ENCODE measurements at places on chromosomes 1 and 21.

DNA sequence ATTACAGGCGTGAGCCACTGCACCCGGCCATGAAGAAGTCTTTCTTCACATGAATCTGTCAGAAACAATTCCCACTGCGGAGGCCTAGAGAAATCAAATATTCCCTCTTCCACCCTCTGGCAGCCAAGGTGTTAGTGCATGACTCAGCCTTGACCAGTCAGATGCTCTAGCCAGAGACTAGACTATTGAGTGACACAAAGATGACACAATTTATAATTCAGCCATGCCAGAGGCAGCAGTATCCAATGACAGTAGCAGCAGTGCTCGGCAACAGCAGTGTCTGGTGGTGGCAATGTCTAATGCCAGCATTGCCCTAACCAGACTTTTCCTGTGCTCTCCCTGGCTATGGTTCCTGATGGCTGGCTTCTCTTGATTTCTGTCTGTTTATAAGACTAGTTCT, 8.7 kb downstream of the CTXND2 start:
- no peak for DNase-seq

- DNase-seq = no peak
Measured at GRCh38 chr1:84603223-84603622, 29.0 kb upstream of the CTBS start.

DNA sequence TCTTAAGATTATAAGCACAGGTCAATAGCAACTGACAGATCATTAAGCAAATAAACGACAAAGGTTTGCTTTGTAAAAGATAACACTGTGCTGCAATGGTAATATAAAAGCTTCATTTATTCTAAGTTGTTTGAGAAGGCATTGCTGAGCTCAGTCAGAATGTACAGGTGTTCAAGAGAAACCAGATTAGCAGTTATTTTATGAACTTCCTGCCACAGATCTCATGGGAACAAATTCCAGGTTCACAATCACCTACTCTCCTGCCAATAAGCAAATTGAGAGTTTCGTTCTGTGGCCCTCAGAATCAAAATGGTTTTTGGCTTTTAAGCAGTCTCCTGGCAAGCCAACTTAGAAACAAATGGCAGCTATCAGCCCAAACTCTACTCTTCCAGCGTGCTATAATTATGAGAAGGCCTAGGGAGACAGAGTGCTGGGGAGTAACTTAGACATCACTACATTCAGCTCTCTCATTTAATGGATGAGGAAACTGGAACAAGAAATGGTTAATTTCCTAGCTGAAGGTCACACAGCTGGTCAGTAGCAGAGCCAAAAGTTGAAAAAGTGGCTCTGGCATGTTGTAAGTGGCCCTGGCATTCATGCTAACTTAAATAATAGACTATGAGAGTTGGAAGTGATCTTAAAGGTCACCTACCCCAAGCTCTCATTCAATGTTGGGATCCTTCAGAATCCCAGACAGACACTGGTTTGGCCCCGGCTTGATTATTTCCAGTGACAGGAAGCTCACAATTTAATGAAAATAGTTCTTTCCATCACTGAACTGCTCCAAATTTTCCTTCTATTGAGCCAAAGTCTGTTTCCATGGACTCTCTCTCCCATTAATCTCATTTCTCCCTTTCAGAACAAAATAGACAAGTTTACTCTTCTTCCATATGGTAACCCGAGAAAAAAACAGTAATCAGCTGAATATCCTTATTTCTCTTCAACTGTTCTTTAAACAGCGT, 82.6 kb upstream of the EDEM3 start:
- no peak for DNase-seq

- DNase-seq = no peak
Measured at GRCh38 chr1:238954865-238955264, 431.5 kb upstream of the CHRM3 start.

DNA sequence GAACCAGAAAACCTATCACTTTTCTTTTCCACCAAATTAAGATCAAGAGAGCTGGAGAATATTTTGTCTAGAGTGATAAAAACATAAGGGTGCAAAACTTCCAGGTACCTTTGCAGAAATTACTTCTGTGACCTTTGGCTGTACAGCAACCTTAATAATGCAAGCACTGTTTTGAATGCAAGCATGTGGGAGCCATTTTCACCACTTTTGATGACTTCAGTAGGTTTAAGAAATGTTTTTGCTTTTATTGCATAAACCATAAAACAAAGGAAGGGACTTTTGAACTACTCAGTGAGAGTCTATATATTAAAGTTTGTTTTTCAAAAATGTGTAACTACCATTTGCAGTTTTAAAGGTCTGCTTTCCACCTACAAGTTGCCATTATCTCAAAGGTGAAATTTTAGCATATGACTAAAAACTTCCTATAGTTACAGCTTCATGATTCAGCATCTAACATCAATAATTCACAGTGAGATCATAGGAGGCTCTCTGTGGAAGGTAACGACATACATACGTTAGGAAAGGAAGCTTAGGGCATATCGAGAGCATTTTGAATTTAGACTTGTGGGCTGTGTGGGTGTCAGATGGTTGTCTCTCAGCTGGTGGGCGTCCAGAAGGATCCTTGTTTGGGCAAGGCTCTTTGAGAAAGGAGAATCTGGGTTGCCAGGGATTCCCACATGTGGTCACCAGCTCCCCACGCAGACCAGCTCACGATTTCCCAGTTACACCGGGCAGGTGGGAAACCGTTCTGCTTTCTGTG, 1.1 kb upstream of the GADD45A start:
- no peak for DNase-seq

DNA sequence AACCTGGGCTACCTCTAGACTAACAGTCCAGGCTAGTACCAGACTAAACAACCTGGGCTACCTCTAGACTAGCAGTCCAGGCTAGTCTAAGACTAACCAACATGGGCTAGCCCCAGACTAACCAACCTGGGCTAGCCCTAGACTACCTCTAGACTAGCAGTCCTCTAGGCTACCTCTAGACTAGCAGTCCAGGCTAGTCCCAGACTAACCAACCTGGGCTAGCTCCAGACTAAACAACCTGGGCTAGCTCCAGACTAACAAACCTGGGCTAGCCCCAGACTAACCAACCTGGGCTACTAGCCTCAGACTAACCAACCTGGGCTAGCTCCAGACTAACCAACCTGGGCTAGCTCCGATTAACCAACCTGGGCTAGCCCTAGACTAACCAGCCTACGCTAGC, 2.0 kb downstream of the TFF2 start:
- no peak for DNase-seq

- DNase-seq = no peak
Measured at GRCh38 chr1:9649769-9650168, 1.8 kb upstream of the PIK3CD start.

DNA sequence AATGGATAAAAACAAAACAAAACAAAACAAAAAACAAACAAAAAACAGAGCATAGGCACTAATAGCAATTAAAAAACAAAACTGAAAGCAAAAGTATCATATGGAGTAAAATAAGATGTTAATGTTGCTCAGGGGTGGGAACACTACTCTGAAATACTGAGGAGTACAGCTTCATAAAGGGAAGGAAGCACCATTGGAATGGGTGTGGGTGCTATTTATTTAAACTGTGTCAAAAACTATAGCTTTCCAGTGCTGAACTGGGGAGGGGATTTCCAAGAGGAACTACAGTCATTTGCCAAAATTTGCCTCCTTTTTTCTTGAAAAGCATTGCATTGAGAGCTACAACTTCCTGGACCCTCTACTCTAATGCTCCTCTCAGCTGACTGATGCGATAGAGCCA, 40.0 kb downstream of the SPTA1 start:
- DNase-seq = no peak

GRCh38 chr1:105608713-105609112, 1447.8 kb upstream of the PRMT6 start:
- no peak for DNase-seq

DNA sequence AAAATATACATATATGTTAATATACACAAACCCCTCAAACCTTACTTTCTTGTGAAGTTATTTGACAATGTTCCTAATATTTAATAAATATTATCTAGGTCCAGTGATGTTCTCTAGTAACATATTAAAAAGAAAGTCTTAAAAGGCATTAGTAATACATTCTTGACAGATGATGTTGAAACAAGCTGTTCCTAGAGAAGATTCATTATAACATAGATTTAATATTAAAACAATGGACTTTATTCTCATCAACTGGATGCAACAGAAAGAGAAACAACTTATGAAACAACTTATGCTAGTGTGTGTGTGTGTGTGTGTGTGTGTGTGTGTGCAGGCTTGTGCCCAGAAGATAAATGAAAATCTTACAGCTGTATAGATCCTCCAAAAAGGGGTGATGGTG, 68.5 kb upstream of the PLXNA2 start:
- no peak for DNase-seq

- no peak for DNase-seq
Measured at GRCh38 chr21:44299085-44299457, 782 bp upstream of the PFKL start.

- no peak for DNase-seq
Measured at GRCh38 chr21:30717105-30717504, 1.5 kb downstream of the KRTAP21-3 start.

DNA sequence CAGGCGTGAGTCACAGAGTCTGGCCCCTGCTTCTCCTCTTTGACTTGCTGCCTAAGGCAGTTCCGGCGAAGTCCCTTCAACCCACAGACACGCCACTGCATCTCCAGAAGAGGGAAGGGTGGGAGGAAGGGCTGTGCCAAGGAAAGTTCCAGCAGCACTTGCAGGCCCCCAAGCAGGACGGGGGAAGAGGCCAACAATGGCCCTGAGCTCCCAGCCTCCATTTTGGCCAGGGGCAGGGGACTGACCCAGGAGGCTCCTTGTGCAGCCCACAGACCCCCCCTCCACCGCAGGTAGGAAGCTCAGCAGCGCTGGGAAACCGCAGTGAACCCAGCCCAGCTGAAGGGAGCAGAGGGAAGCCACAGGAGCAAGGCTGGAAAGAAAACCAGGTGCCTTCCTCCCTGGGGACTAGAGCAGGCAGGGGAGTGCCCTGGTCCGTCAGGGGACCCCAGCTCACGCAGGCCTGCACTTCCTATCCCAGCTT, 35.4 kb downstream of the ACOT7 start:
- DNase-seq = no peak

DNA sequence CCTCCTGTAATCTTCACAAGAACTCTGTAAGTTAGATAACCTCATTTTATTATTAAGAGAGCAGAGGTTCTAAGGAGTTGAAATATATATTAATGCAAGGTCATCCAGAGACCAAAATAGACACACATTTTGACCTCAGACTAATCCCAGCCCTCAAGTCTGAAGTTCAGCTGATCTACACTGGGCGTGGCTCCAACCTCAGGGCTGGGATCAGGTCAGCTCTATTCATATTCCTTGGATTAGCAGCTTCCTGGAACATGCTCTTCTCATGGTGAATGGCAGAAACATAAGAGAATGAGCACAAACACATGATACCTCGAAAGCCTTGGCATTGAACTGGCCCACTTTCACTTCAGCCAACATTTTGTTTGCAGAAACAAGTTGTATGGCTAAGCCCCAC, 200.8 kb upstream of the ST6GALNAC5 start:
- DNase-seq = no peak

- DNase-seq = no peak
Measured at GRCh38 chr1:163896001-163896400, 574.2 kb downstream of the NUF2 start.

DNA sequence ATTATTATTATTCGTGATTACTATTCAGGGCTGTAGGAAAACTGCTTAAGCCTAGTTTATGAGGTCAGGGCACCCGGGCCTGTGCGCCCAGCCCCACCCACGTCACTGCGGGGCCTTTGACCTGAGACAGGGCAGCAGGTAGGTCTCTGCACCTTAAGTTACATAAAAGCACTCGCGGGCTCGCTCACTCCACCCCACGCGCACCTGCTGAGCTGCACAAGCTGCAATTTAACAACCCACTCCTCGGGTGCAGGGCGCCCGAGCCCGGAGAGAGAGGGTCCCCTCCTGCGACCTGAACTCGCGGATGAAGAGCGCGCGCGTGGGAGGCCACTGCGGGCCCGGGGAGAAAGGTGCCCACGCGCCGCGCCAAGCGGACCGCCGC, 477 bp downstream of the ICMT start:
- DNase-seq = no peak

GRCh38 chr1:165747632-165748447, 20.8 kb downstream of the TMCO1 start:
- DNase-seq = no peak

GRCh38 chr1:200588698-200589097, 31.9 kb downstream of the KIF14 start:
- no peak for DNase-seq

DNA sequence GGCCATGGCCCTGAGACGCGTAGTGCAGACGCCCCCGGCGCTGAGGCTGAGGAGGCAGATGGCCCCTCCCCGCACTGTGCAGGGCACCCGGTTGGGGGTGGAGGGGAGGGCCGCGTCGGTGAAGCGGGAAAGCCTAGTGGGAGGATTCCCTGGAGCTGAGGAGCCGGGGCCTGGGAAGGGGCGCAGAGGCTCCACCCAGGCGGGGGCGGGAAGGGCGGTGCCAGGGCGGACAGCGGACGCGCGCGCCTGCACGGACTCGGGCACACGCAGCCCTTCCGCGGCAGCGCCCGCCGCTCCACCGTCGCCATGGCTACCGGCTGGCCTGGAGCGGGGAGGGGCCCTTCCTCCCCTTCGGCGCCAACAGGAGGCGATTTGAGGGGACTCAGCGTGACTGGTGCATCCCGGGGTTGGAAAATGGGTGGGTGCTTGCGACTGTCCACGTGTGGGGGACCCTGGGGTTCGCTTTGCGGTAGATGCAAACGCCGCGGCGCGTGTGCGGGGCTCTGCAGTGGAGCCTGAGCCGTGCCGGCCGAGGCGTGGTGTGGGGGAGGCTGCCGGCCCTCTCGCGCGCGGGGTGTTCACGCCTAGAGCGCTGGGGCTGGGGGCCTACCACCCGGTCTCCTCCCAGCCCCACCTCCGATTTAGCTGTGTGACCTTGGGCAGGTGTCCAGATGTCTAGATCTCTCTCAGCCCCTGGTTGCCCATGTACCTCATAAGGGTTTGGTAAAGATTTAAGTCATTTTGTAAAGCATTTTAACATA, 35.1 kb downstream of the PTPRF start:
- no peak for DNase-seq

DNA sequence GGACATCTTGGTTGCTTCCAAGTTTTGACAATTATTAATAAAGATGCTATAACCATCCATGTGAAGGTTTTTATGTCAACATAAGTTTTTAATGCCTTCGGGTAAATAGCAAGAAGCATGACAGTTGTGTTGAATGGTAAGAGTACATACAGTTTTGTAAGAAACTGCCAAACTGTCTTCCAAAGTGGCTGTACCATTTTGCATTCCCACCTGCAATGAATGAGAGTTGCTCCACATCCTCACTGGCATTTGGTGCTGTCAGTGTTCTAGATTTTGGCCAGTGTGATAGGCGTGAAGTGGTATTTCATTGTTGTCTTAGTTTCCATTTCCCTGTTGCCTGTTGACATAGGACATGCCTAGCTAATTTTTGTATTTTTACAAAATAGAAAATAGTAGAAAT, 45.4 kb downstream of the CD58 start:
- no peak for DNase-seq

DNA sequence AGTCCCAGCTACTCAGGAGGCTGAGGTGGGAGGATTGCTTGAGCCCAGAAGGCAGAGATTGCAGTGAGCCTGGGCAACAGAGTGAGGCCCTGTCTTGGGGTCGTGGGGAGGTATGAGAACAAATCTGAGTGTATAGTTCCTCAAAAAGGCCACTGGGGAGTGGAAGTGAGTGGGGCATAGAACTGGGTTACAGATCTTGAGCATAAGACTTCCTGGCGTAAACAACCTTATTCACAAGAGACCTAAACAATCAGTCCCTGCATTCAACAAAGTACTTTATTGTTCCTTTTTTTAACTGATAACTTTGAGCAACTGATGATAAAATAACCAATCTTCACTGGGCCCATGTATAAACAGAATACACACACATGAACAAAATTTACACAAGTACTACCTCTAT, 72.7 kb upstream of the MUTYH start:
- no peak for DNase-seq

- no peak for DNase-seq
Measured at GRCh38 chr21:43824333-43825241, 35.2 kb downstream of the RRP1 start.

Measured in smooth muscle cell of the brain vasculature (primary cell).